Ureter (tissue), 1 donor: ENCODE measurements at places on chromosomes 3 and 15. TPM values are rescaled to one million over a fixed set of nuclear protein-coding genes. Genes with fewer than 3 reads are reported as not detected.

Gene SPATA12
- total RNA-seq = not detected

Gene ASB14
- total RNA-seq = not detected

Gene DPPA4
- 0.55 TPM for total RNA-seq

Gene GLCE
- total RNA-seq = 15.5 TPM

Gene CBLB
- 90.8 TPM for total RNA-seq

Gene SLMAP
- 159 TPM for total RNA-seq

Gene ADCY5
- total RNA-seq = 27.8 TPM

Gene CRABP1
- total RNA-seq = not detected

Gene PLS1
- total RNA-seq = 70.5 TPM

Gene CCK
- total RNA-seq = not detected

DNA sequence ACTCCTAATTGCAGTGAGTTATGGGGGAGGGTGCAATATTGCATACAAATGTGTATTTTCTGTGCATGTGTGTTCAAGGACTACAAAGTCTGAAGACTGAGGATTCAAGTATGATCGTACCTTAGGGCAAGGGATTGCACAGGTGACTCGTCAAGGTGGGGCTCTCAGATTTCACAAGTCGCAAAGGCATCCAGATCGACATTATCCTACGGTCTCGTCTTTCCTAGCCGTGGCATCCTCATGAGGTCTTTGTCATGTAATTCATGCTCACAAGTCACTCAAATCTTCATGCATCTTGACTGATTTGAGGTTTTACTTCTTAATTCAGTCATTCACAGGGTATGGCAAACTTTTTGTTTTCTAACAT lies 191.4 kb upstream of the HES1 start:
- DNase-seq = no peak

DNA sequence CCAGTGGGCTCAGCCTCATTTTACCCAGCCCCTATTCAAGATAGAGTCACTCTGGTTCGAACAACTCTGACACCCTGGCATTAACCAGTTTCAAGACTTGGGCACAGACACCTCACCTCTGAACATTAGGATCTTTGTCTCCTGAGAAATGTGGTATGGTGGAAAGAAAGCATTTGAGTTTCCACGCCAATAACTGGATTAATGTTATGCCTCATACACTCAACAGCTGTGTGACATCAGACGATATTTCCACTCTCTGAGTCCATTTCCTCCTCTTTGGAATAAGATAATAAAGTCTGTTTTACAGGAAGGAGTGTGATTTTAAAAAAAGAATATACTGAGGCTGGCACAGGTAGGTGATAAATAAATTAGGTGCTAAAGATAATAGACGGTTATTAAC lies 121.3 kb upstream of the CHL1 start:
- DNase-seq = no peak

- DNase-seq = no peak
Measured at GRCh38 chr3:135059580-135059979, 264.5 kb downstream of the EPHB1 start.

DNA sequence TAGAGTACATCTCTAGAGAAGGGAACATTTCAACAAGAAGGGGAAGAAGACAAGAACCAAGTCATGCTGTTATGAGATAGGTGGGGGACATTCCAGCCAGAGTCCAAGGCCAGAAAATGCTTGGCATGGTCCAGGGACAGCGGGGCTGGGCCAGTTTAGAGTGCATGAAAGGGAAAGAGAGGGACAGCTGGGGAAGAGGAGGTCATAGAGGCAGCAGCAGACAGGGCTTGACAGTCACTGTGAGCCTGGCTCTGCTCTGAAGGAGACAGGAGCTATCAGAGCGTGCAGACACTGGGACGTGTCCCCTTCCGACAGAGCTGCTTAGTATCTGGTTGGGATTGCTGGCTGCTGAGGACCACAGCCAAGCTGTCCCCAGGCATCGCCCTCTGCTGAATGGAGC lies 35.7 kb upstream of the PRR20G start:
- DNase-seq = no peak

DNA sequence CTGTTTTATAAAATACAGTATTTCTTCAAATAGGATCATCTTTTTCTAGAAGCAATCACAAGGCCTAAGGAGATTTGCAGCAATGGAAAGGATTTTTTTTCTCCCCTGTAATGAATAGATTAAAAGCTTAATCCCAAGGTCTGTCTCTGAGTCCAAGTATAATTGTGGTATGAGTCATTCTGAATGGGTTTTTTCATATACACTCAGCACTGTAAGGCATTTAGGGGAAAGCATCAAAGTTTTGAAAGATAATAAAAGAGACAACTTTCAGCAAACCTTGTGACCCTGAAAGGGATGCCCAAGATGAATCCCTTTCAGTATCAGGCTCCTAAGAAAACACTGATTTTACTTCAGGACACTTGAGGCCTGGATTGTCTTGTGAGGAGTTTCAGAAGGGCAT lies 23.3 kb upstream of the LARS2 start:
- no peak for DNase-seq

- no peak for DNase-seq
Measured at GRCh38 chr15:35757361-35757760, 211.4 kb upstream of the DPH6 start.

DNA sequence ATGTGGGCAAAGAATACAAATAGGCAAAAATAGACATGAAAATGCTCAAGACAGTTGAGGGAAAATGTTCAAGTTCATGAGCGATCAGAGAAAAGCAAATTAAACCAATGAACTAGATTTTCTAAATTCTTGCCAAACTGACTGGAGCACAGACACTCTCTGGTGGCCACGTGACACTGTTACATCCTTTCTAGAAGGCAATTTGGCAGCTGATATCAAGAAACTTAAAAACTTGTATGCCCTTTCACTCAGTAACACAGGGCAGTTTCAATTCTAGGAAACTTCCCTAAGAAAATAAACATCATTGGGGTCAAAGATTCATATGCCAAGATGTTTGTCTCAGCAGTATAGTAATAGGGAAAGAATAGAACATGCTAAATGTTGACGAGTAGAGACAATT lies 52.2 kb downstream of the ABHD5 start:
- DNase-seq = no peak

GRCh38 chr15:94987085-94987484 lies 755.7 kb downstream of the MCTP2 start:
- no peak for DNase-seq

GRCh38 chr15:64746356-64746755 lies 29.0 kb downstream of the RBPMS2 start:
- no peak for DNase-seq

GRCh38 chr3:64685331-64685799 lies 2.4 kb downstream of the ADAMTS9 start:
- DNase-seq = peak; percentile 46

DNA sequence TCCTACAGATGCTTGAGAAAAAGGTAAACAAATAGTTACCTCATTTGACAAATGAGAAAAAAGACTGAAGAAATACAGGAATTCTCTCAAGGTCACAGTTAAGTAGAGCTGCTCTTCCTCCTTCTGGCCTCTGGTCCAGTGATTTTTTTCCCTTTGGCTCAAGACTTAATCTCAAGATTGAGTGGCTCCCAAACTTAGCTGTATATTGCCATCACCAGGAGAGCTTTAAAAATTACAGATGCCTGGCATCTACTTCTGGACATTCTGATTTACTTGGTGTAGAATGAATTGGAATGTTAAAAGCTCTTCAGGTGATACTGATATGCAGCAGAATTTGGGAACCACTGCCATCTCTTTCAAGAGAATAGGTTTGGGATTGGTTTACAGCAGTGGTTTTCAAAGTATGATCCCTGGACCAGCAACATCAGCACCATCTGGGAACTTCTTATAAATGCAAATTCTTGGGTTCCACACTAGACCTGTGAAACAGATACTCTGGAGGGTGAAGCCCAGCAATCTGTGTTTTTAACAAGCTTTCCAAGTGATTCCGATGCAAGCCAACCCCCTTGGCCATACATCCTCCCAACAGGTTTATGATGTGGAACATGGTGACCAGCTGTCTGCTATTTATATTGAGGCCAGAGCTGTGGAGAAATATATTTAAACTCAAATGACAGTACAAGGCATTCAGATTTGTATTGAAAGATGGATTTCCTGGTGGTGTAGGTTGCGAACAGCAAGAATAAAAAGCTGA lies 333.0 kb upstream of the RARB start:
- no peak for DNase-seq

DNA sequence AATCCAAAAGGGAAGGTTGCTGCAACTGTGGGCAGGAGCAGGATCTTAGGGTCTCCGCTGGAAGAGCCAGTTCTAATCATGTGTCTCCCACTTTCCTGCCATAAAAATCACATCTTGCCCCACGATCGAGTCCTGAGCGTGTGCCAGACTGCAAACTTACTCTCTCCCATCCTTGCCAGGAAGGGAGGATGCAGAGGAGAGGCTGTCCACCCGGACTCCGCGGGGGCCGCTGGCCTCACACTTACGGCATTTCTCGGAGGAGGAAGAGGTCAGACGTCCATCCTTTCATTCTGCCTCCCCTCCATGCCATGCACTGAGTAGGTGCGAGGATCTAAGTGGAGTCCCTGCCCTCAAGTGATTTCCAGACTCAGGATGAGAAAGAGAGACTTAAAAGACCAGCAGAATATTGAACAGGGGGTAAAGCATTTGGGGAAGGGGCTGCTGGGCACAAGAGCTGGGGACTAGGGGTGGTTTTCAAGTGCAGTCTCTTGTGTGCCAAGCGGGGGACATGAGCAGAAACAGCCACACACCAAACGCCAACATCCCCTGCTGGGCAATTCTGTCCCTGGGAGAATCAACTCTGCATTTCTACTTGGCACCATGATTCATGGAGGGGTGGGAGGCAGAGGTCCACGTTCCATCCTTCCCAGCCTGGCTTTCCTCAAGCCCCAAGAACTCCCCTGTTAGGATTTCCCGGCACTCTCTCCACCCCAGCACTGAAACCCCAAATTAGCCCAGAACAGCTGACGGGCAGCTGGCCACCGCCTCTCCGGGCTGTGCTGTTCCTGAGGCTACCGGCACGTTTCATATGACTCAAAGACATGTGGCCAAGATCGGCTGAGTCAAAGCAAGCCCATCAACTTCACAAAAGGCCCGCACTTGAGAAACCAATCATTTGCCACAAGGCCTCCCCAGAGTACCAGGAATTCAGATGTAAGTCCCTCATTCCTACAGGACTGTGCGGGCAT lies 11.6 kb downstream of the OXTR start:
- DNase-seq = no peak

DNA sequence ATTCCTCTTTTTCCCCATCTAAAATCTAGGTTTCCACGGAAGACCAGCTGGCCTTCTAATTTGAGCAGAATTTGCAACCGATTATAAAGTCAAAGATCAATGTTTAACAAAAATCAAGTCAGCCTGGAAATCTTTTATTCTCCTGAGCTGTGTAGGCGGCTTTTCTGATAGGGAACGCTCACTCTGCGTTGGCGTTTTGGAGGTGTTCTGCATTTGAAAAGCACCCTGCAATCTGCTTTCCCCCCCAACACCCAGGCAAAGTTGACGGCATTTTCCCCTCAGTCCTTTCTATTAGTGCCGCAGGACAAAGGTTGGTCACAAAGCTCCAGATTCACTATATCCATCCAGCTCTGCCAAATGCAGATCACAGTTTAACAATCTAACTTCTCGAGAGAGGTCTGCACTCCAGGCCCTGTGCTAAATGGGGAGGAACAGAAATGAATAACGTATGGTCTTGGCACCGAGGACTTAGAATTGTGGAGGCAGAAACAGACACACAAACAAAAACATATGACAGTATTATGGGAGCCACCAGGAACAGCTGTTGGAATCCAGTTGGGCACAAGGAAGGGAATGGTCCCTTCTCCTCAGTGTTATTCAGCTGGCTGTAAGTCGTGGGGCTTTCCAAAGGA lies 50.4 kb upstream of the LARS2 start:
- DNase-seq = no peak

GRCh38 chr3:29486096-29486495 lies 205.2 kb downstream of the RBMS3 start:
- DNase-seq = no peak

DNA sequence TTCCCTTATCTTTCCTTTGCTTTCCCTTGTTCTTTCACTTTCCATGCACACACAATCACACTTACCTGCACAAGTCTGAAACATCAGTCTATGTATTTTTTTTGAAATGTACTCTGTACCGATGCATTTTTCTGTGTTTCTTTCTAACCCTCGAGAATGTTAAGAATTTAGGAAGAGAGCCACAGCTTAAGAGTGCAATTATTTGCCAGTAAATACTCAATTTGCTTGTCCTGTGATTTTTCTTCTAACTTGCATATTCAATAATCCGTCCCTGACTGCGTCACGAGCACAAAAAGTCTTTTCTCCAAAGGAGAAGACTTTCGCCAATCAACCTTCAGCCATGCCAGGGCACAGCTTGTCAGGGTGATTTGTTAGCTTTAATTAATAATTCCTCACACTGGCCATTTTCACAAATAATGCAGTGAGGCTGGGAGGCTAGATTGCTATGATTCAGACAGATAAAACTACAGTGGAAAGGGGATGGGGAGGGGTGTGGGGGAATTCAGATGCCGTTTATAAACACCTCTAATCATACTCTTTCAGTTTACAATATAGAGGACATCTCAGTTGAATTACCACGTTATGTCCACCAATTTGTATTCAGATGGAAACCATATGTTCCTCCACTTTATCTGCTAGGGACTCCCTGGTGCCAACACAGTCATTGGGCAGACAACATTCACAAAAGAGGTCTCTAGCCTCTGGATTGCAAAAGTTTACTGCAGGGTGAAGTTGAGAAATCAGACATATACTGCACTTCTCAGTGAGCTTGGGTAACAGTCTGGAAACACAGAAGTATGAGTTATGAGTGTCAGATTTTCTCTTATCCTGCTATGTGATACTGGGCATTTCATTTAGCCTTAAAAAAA lies 388.0 kb downstream of the ZBTB20 start:
- no peak for DNase-seq

- no peak for DNase-seq
Measured at GRCh38 chr3:142027735-142028134, 121.6 kb downstream of the TFDP2 start.

- no peak for DNase-seq
Measured at GRCh38 chr3:26920646-26921478, 298.3 kb downstream of the LRRC3B start.

- DNase-seq = no peak
Measured at GRCh38 chr3:172074586-172074985, 35.2 kb downstream of the FNDC3B start.

DNA sequence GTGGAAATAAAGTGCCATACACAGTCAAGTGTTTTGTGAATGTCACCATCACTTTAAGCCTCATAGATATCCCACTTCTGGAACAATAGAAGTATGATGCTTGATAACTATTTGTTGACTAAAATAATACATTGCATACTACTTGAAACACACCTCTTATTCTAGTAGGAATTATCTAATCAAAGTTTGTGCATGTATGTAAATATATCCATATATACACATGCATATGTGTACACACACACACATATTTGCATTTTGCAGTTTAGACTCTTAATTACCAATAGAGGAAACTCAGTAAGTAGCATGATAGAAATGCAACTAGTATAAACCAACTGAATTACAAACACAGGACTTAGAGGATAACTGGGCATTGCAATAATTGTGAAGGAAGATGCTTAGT lies 1084.1 kb downstream of the FHIT start:
- DNase-seq = no peak

DNA sequence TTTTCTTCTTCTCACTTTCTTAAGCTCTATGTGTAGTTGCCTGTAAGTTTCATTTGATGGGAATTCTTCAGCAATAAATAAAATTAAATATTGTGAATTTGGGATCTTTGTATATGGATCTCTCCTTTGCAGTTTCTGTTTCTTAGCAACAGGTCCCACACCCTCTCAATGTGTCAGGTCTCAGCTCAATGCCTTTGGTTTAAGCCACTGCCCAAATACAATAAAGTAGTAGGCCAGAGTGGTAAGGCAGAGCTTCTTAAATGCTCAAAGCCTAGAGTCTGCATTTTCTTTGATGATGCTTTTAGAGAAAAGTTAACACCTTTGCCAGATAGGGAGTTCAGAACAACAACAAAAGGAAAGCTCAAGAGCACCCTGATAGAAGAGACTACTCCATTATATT lies 343.7 kb downstream of the NSUN3 start:
- DNase-seq = no peak
